ENCODE measurements at places on chromosomes 7 and 10. TPM values are rescaled to one million over a fixed set of nuclear protein-coding genes. Genes with fewer than 3 reads are reported as not detected.

DNA sequence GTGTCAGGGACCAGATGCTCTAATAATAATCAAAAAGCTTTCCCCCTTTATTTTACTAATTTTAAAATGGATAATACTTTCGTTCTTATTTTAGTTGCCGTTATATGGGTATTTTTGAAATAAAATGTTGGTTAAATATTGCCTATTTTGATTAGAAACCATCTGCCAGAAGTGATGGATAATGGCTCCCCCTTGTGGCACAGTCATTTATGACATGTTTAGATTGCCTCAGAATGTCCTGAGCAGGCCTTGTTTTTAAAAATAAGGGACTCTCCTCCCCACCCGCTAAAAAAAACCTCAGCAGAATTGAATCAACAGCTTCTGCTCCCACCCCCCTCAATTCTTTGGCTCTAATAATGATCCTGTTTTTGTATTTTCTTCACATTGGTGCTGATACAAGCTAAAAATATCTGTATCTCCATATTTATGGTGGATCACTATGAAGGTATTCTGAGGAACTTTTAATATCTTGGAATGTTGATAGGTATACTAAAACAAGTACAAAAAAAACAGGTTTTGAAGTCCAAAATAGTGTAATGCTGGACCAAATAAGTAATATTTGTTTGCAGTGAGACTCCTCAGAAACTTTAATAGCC, 38.8 kb downstream of the TMEM60 start:
- DNase-seq: no peak

DNA sequence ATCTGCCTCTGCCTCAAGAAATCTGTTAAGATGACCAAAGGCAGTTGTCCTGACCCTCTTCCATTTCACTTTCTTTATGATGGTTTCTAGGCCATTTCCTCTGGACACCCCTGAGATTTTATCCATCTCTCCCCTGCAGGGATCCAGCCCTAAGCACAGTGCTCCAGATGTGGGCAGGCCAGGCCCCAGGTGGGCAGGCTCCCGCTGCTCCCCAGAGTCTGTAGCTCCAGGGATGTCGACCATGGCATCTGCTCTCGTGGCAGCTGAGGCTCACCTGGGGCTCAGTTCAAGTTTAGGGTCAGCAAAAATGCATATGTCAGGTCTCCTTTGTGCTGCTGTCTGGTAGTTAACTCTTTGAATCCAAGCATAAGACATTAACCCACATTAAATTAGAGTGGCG, 11.8 kb downstream of the CEP41 start:
- no peak for DNase-seq

DNA sequence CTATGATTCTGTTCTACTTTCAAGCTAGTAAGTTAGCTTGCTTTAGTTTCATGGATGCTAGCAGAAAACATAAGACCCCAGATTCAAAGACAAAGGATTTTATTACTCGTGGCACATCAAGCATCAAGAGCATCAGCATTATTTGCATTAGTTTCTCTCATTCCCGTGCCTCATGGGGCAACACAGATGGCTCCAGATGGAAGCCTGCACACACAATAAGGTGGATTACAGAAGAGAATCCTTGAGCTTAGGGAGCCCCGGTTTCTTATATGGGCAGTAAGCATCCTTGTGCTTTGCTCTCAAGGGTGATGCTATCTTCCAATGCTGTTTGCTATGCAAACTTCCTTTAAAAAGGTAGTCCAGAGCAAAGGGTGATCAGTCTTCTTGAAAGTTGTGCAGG, 10.7 kb upstream of the CAPZA2 start:
- no peak for DNase-seq

- DNase-seq: no peak
These were observed 6.0 kb upstream of the SLC29A3 start for GRCh38 chr10:71312811-71313789.

DNA sequence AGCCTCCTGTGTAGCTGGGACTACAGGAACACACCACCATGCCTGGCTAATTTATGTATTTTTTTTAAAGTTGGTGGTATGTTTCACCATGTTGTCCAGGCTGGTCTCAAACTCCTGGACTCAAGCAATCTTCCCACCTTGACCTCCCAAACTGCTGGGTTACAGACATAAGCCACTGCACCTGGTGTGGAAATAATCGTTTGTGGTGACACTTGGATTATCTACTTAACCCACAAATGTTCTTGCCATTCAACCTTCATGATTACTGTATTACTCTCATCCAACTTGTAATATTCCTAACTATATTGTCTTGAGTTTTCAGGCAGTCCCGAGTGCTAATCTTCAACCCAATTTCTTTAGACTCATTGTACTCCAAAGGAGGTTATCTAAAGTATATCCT, 9.6 kb upstream of the SRGN start:
- no peak for DNase-seq

DNA sequence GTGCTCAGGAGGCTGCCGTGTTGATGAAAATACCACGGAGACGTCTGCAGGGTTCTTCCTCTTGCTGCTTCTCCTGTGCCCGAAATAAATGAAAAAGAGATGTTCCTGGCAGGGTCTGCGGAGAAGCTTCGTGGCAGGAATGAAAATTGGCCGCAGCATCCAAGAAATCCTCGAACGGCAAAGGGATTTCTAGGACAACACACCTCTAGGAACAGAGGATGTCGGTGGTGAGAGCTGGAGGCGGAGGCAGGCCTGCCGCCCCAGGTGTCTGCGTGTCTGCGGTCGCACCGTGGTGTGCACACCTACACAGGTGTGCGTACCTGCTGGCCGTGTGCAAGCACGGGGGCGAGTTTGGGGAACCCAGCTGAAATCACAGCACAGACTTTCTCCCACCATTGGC, 43.4 kb downstream of the TMEM130 start:
- no peak for DNase-seq

- DNase-seq: no peak
These were observed 47.3 kb upstream of the BHLHA15 start for GRCh38 chr7:98163704-98164494.

DNA sequence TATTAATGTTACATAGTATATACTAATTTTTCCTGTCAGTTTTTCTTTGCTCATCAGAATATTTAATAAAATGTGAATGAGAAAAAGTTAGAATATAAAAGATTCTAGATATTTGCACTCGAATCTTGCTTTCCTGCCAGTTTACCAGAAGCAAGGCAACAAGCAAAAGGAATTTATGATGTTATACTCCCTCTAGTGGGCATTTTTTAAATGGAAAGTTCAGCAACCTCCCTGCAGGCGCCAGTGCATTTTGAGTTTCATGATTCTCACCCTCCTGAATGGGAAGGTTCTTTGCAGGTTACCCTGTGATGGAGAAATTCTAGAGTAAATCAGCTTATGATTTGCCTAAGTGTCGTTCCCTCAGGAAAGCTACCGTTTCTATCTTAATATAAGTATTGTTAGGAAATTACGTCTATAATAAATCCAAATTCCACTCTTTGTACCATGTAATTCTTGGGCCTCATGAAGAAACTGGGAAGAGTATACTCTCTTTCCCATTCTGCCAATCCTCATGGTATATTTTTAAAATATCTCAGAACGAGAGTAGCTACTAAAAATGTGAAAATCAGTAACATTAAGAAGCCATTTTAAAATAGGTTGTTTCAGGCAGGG, 350.0 kb downstream of the CRPPA start:
- no peak for DNase-seq

- no peak for DNase-seq
These were observed 6.6 kb downstream of the AASS start for GRCh38 chr7:122137251-122138077.

DNA sequence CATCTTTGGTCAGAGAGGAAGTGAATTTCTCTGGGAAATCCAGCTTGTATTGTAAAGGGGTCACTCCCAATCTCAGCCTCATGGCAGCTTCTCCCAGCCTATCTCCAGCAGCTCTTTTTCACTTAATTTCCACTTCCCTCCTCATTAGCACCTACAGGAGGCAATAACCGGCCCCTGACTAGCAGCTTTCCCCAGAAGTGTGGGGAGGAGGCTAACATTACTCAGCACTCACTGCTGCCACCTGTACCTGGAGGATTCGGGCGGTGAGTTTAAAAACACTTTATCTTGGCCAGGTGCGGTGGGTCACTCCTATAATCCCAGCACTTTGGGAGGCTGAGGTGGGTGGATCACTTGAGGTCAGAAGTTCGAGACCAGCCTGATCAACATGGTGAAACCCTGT, 3.8 kb downstream of the NODAL start:
- DNase-seq: no peak

- DNase-seq: no peak
These were observed 26.9 kb downstream of the RGS10 start for GRCh38 chr10:119515511-119516045.

DNA sequence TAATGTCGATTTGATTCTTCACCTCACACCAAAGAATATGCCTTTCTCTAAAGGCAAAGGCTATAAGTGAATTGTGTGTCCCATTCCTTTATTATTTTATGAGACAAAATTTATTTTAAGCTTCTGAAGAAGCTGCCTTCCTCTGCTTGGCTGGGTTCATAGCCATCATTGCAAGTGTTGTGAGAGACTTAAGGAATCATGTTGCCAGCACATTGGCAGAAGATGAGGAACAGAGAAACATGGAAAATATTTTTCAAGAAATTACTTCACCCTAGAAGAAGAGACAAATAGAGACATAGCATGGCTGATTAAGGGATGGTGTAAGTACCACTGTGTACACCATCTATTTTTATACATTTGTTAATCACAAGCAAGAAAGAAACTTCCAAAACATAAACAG, 230.1 kb upstream of the SEMA3E start:
- DNase-seq: no peak

DNA sequence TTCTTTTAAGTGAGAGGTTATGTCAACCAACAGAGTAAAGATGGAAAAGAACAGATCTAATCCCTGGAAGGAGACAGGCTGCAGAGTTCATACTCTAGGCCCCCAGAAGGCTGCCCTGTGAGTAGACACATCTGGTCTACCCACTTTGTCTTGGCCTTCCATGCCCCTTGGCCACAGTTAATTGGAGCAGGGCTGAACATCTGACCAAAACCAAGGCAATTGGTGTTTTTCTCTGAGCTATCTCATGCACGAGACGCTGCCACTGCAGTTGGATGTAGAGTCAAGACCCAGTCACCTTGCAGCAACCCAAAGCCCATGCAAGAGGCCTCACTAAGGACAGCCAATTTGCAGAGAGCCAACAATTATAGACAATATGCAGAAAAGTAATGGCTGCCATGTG, 9.0 kb downstream of the MYOF start:
- DNase-seq: no peak

DNA sequence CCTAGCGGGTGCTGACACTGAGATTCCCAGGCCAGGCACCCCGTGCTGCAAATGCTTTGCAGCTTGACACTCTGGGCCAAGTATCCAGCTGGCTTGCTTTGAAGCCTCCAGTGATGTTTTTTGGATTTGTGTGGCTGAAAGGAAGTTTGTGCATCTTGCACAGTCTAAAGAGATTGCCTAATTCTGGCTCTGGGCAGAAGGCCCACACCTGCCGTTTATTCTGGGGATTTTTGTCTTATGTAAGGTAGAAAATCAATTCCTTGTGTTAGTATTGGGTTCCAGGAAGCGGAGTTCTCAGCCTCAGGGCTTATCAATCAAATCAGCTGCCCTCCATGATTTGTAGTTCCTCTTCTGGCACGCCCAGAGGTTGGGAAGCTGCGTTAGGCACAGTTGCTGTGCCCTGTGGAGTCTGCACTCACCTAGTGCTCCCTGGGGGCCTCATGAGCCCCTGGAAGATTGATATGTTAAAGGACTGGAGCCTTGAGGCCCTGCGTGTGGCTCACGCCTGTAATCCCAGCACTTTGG, 8.4 kb upstream of the PURB start:
- DNase-seq: peak; percentile 36

- DNase-seq: no peak
These were observed 38.3 kb upstream of the PTPN12 start for GRCh38 chr7:77498659-77499379.

DNA sequence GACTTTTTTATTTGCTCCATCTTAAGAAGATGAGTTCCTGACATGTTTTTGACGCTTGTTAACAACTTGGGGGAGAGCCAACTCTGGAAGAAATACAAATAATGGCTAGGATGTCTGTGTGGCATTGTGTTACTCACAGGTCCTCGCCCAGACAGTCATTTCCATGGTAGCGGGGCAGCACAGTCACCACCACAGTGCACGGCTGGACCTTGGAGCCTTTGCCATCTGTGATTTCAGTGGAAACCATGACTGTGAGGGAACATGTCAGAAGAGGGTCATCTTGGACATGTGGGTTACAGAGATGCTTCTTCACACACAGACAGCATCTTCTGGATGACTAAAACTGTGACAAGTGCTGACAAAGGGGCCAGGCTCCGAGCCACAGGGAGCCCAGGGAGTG, 74.5 kb downstream of the PKD1L1 start:
- DNase-seq: peak; percentile 62

- DNase-seq: no peak
These were observed 661.2 kb downstream of the AUTS2 start for GRCh38 chr7:70259502-70259901.

- no peak for DNase-seq
These were observed 309.5 kb downstream of the ATRNL1 start for GRCh38 chr10:115402699-115403098.

GRCh38 chr7:44897309-44897708, 12.0 kb upstream of the PURB start:
- no peak for DNase-seq

DNA sequence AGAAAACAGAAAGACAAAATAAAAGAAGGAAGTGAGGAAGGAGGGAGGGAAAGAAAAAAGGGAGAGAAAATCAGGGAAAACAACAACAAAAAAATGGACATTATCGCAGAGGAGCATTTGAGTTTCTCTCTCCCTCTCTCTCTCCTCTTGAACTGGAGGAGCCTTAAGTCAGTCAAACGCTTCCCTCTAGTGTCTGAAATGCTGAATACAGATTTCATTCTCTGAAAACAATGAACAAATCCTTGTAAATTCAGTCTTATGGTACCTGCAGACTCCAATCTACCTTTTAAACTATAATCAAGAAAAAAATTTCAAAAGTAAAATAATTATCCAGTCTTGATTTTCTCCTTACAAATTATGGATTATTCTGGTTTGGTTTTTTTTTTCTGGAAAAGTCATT, 89.2 kb upstream of the PFKP start:
- no peak for DNase-seq

The GPR85 gene
- 0.10 TPM for total RNA-seq

The GNGT1 gene
- total RNA-seq: not detected

The PNLIPRP1 gene
- not detected for total RNA-seq

The PDE1C gene
- total RNA-seq: 187 TPM

The HOXA2 gene
- total RNA-seq: not detected

The MACROH2A2 gene
- 36.5 TPM for total RNA-seq

The TNS3 gene
- 93.8 TPM for total RNA-seq

The GDF2 gene
- total RNA-seq: not detected

The FAM221A gene
- 4.0 TPM for total RNA-seq

The HOXA1 gene
- total RNA-seq: not detected

The RNF148 gene
- not detected for total RNA-seq

The NPC1L1 gene
- not detected for total RNA-seq

The PAPOLB gene
- total RNA-seq: 0.10 TPM

The ZNF775 gene
- 5.9 TPM for total RNA-seq

The GHRHR gene
- total RNA-seq: not detected
